CD8-positive, alpha-beta memory T cell (primary cell): ENCODE measurements at places on chromosomes 3 and 15.

DNA sequence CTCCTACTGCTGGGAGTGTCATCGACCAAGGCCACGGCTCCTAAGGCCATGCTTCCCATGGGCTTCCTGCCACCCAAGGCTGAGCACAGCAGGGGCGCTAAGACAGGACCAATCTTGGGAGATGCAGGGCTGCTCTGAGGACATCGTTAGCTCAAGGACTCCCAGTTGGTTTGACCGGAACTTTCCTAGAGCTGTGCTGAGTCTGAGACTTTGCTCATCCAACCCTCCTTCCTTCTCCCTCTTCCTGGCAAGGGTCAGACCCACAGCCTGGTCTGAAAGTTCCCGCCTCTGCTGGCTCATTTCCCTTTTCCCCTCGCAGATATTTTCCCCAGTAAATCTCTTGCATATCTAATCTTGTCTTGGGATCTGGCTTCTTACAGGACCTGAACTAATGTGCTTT, 57.2 kb downstream of the EPHB3 start:
- DNase-seq: no peak

DNA sequence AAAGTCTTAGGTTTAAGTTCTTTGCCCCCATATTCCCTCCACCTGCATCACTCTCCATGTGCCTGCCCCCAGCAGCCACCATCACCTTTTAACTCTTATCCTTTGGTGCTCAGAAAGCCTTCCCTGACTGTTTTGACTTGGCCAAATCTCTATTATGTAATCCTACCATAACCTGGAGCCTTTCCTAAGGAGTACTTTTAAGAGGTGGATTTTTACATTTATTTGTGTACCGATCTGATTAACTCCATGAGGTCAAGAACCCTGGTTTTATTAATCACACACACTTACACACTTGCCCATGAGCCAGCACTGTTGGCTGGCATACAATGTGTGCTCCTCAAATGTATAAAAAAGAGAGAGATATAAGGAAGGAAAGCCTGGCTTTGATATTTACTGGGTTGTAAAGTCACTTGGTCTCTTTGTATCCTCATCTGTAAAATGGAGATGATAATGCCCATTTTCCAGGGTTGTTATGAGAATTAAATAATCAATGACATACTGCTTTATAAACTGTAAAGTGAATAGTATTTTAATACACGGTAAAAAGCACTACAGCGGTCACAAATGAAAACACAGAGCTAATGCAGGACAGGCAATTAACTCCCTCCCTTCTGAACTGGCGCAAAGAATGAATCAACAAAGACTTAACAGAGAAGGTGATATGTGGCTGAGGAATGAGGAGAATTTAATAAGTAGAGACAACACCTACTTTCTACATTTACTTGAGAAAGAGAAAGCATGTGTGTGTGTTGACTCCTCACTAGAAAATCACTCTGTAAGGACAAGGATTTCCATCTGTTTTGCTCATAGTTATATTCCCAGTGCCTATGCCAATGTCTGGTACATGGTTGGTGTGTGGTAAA, 45.4 kb downstream of the ATP13A4 start:
- DNase-seq: no peak

- DNase-seq: no peak
Observed at GRCh38 chr3:149207475-149207874, 14.2 kb downstream of the CP start.

DNA sequence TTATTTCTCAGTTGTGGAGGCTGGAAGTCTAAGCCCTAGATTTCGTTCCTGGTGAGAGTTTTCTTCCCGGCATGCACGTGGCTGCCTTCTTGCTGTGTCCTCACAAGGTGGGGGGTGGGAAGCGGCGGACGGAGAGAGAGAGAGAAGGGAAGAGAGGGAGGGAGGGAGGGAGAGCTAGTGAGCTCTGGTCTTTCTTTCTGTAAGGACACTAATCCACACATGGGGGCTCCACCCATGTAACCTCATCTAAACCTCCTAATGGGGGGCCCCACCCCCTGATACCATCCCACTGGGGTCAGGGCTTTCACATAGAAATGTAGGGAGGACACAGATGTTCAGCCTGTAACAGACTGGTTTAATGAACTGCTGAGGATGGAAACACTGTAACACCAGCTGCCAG, 7.3 kb downstream of the FBLN2 start:
- DNase-seq: no peak

DNA sequence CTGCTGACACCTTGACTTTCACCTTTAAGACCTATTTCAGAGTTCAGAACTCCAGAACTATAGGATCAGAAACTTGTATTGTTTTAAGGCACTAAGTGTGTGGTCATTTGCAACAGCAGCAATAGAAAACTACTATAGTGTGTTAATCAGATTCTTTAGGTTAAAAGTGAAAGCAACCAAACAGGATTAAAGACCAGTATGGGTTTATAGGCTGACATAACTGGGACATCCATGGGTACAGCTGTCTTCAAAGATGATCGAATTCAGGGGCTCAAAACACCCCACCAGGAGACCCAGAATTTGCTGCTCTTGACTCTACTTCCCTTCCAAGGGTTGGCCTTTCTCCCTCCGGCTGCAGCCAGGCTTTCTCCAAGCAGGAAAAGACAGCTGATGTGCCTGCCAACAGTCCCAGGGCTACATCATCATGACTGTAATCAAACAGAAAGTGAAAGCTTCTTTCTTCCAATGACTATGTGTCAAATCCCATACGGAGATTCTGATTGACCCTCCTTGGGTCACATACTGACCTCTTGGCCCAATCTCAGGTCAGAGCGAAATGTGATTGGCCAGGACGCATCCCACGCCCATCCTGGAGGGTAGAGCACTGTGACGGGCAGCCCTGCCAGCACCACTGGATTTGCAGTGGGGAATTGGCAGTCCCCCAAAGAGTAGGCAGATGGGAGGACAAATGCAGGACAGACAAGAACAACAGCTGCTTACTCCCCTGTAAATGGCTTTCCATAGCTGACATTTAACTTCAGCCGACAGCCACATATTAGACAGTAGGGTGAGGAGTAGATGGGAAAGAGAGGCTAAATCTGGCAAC, 51.4 kb upstream of the RNF7 start:
- DNase-seq: no peak

GRCh38 chr15:75867449-75867848, 24.2 kb downstream of the UBE2Q2 start:
- DNase-seq: no peak

DNA sequence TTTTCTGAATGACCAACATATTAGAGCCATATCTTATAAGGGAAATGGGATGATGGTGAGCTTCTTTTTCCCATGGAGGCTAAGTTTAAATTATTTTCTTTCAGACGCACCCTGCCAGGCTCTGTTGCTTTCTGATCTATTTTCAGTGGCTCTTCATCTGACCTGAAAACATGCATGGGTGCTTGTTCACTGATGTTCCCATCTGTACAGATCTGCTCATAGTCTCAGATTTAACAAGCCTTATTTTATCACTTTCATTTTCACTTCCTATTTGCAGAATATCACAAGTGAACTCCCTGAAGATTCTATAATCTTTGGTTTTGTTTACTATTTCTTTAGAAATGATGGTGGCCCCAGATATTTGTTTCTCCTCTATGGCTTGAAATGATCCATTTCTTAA, 31.1 kb upstream of the SUCLG2 start:
- DNase-seq: no peak

GRCh38 chr15:55197362-55197705, 593 bp upstream of the RSL24D1 start:
- no peak for DNase-seq

GRCh38 chr3:22960105-22960984, 242.8 kb upstream of the UBE2E2 start:
- no peak for DNase-seq

DNA sequence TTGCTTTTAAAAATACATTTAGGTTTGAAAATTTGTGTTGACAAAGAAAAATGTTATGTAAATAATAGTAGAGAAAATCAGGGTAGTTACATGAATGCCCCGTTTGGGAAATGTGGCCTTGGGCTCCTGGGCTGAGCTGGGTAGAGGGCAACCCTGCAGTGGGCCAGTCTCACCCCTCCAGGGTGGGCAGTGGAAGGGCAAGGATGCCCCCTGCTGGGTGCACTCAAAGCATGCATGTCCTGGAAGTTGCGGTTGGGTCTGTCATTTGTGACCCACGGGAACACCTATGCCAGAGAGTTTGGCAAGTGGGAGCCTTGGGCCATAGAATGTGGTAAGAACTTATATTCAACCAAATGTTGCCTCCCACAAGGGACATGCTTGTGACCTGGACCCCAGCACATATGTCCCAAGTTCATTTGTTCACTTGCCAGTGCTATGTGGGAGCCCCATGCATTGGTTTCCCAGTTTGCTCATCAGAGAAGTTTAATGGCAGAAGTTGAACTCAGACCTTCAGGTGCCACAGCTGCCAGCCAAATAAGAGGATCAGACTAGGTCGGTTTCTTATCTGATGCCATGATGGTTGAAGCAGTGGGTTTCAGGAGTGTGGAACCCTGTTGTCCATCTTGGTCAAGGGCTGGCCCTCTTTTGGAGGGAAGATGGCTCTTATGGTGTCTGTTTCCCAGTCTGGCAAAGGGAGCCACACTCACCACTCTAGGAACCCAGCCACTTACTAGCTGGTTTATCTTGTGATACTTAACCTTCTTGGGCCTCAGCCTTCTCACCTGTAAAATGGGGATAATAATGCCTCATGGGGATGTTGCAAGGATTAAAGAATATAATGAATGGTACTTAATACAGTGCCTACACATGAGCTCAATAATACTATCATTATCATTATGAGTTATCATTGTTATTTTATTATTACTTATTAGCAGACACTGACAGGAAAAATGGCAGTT, 2.5 kb upstream of the PLCB2 start:
- DNase-seq: peak; percentile 44

- no peak for DNase-seq
Observed at GRCh38 chr3:156957715-156958114, 131.6 kb downstream of the LEKR1 start.

DNA sequence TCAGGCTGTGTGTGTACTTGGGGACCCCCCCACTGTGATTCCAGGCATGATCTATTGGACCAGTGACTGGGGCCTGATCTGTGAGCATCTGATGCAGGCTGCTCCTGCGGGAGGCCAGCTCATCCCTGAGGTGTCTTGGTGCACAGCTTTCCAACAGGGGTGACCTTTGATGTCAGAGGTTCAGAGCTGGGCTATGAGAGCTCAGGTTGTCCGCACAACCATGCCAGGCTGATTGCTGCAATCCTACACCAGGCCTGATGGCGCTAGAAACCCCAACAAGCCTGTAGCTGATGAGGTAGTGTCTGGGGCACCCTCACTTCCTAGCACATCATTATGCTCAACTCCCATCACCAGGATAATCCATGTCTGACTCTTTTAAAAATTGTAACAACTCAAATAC, 56.1 kb upstream of the CACNA2D3 start:
- no peak for DNase-seq

GRCh38 chr3:141366285-141367037, 1.8 kb upstream of the ZBTB38 start:
- no peak for DNase-seq

- DNase-seq: no peak
Observed at GRCh38 chr3:82773207-82773606, 1011.8 kb upstream of the GBE1 start.

- no peak for DNase-seq
Observed at GRCh38 chr3:126883241-126883640, 99.7 kb upstream of the PLXNA1 start.

GRCh38 chr3:63051920-63052319, 176.7 kb upstream of the CADPS start:
- no peak for DNase-seq

GRCh38 chr3:195885036-195885891, 23.1 kb downstream of the TNK2 start:
- no peak for DNase-seq

GRCh38 chr15:47813748-47814384, 96.6 kb downstream of the SEMA6D start:
- no peak for DNase-seq

- no peak for DNase-seq
Observed at GRCh38 chr15:58462547-58462946, 30.8 kb downstream of the LIPC start.

GRCh38 chr3:157769378-157769777, 266.2 kb upstream of the VEPH1 start:
- DNase-seq: no peak

- no peak for DNase-seq
Observed at GRCh38 chr3:141546081-141546480, 59.3 kb downstream of the RASA2 start.

DNA sequence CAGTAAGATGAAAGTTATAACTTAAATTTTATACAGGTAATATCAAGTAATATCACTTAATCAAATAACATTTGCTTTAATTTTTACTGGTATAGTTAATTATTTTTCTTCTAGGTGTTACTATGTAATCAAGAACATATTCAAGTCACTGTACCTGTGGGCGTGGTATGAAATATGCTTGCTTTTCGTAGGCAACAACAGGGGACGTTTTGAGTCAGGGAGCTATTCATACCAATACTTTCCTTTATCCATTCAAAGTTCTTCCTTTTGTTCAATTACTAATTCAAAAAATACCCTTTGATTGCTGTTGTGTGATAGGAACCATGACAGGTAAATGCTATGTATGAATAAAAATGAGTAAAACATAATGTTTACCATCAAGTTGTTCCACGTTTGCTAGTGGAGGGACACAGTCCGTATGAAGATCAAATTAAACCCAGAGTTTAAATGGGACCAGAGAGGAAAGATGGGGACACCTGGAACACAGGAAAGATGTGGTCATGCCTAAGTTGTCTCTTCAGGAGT, 654.0 kb upstream of the KCNMB2 start:
- DNase-seq: no peak

- DNase-seq: no peak
Observed at GRCh38 chr3:15288331-15289035, 43.9 kb downstream of the SH3BP5 start.

GRCh38 chr3:179713643-179714090, 60.8 kb downstream of the USP13 start:
- DNase-seq: no peak

DNA sequence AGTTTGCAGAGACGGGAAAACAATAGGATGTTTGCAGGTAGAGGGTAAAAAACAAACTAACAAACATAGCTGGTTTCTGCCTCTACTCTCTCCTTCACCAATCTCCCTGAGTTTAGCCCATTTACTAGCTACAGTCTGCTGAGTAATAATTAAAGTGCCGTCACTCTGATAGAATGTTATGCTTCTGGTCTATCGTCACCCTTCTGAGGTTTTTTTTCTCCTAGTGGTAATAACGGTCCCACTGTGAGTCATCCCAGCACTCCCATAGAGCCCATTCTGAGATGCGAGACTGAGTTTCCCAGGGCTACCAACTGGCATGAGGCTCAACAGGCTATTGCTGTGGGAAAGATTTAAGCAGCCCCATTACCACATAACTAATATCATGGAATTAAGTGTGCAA, 56.4 kb downstream of the PLAAT1 start:
- no peak for DNase-seq

GRCh38 chr3:23019596-23020300, 183.4 kb upstream of the UBE2E2 start:
- no peak for DNase-seq
